NCI-H187 (cell line): ENCODE measurements at places on chromosomes 13 and 19.

DNA sequence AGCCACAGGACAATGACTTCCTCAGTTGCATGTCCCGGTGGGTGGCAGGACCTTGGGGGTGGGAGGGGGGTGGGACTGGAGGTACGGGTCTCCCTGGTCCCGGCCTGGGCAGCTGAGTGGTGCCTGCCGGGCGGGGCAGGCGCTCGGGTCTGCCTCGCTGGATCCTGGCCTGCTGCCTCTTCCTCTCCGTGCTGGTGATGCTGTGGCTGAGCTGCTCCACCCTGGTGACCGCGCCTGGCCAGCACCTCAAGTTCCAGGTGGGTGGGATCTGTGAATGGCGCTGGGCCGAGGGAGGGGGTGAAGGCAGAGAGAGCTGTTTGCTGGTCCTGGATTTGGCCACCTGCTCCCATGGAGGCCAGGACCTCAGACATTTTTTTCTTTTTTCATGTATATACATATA lies 5.6 kb downstream of the TMEM59L start:
- DNase-seq, result no peak

DNA sequence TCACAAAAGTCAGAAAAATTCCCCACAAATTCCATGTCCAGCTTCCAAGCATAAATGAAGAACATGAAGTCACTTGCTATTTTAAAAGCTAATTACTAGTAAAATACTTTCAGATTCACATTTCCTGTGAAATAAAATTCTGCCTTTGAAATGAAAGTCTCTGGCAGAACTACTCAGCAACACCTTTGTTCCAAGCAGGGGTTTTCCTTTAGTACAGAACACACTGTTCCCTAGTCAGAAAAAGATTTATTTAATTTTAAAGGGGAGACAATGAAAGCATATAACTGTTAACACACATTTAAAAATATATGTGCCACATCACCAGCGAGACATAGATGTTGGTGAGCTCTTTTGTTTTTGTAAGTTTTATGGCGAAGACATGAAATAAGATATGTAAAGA lies 26.4 kb upstream of the RAP2A start:
- DNase-seq, result no peak

GRCh38 chr19:45973553-45974338 lies at the start of gene NOVA2:
NOVA2 (minus strand) TSS chr19:45973865; CDS start chr19:45973351, 514 bp downstream.
- DNase-seq, result peak; percentile 36

- DNase-seq, result peak; percentile 96
These were observed 32.5 kb downstream of the MCF2L start for GRCh38 chr13:113001241-113002140.

DNA sequence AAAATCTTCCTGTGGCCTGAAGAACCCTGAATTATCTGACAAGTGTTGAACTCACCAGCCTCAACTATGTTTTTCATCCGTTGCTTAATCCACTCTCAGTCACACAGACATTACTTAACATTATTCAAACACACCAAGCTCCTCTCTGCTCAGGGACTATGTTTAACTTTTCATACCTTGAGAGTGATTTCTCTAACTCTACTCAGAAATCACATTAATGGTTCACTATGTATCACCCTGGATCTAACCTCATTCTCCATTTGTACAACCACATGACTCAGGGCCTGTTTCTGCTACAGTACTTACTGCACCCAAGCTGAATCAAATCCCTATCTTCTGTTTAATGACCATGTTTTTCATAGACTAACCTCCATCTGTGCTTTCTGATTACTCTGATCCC lies 553.7 kb upstream of the PRR20A start:
- DNase-seq, result no peak

DNA sequence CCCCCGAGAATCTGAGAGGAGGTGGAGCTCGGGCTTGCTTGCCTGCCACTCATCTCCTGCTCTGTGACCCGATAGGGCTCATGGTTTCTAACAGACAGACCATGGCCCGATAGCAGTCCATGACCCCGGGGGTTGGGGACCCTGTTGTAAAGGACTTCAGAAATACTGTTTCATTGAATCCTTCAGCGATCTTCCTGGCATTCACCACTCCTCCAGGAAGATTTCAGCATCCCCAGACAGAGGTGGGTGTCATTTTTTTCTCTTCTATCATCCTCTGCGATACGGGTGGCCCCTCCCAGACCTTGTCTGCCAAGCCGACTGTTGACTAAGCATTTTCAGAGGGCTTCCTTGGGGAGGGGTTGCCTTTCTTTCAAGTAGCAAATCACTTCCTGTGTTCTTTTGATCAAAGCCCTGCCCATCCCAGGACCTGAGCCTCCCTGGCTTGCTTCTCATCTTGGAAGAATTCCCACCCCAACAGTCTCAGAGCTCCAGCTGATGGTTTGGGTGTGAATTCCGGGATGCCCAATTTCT lies 1.7 kb downstream of the MYO1F start:
- no peak for DNase-seq

GRCh38 chr13:94692030-94692429 lies 20.3 kb downstream of the SOX21 start:
- no peak for DNase-seq

- DNase-seq, result no peak
These were observed 239.3 kb downstream of the KCTD12 start for GRCh38 chr13:76646946-76647345.

DNA sequence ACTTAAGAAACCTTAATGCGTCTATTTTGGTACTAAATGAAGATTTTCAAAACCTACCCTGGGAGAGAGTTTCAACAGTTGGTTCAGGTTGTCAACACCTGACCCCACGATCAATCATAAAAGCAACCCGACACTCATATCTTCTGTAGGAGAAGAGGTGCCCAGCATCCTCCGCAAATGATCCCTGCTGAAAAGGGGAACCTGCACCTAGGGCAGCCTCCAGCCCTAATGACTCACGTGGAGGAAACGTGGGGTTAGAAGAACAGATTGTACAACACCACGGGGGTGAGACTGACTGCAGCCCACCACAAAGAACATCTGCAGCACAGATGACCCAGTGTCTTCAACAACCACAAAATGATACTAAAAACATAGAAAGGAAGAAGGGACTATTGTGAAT lies 116.3 kb downstream of the RAB20 start:
- DNase-seq, result no peak

DNA sequence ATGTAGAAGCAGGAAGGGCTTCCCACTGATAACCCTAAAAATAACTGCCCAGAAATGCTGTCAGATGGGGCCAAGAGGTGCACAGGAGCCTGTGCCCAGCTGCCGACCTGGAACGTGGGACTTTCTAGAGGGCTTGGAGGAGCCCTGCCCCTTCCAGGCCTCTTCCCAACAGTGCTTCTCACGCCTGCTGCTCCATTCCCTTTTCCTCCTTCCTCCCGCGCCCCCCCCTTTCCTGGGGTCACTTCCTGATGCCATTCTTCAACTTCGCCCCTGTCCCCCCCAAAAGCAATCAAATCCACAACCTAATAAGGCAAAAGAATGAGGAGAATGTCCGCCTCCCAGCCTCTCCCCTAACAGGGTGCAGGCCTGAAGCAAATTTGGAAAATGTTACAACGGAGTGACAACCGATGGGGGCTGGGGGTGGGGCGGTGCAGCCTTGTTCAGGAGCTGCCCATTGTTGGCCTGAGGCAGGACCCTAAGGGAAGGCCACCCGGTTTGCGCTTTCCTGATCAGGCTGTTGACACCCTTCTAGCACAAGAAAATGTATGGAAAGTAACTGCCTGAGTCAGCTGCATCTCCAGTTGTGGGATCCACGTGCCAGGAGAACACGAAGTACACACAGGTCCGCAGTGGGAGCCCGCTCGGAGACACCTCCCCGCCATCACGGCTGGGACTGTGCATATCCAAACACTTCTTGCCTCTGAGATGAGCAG lies 18.7 kb downstream of the ACTN4 start:
- DNase-seq, result no peak

GRCh38 chr19:11463391-11463790 lies 17.5 kb downstream of the ELAVL3 start:
- DNase-seq, result no peak

GRCh38 chr19:1470305-1471009 lies 8.6 kb downstream of the C19orf25 start:
- DNase-seq, result no peak

DNA sequence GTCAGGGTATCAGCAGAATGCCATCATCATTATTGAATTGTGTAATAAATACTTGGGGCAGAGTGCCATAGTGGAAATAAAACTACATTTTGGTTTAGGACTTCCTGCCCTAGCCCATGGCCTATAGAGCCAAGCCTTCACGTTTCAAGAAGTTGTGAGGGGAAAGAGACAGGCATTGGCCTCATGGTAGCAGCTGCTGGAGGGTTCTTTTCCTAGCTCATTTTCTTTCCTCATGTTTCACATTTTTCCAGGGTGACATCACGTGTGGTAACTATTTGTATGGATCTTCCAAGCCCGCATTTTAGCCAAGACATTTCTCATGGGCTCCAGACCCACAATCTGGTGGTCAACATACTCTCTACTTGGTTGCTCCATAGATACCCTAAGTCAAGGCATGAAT lies 80.4 kb downstream of the LRCH1 start:
- DNase-seq, result no peak

DNA sequence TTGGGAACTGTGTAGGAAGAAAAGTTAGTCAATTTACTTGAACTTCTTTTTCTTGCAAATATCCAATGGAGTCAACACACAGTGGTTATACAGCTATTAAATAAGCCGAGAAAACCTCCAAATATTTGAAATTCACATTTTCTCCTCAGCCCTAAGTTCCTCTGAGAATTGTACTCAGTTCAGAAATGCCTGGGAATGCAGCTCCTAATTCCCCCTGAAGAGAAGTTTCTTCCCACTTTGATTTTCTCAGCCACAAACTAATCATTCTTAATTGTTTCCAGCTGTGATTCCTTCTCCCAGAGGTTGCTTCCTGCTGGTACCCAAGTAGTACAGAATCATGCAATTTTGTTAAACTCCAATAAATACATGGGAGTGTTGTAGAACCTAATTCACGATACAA lies 246.1 kb upstream of the MIR17HG start:
- no peak for DNase-seq

- DNase-seq, result no peak
These were observed 92.8 kb downstream of the EPSTI1 start for GRCh38 chr13:42899266-42899665.

DNA sequence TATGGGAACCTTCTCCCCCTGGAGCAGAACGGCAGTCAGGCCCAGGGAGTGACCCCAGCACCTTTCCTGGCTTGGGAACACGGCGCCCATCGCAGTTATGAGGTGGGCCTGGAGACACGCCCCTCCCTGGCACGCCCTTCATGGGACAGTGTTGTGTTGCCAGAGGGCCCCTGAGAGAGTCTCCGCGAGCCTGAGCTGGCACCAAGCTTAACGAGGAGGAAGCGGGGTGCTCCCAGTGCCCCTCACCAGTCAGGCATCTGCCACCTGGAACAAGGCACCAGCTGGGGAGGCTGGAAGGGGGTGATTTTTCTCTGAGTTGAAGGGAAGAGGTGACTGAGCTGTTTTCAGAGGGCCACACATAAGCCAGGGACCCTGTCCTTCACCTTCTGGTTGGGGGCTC lies 180.6 kb downstream of the KDM4B start:
- no peak for DNase-seq

GRCh38 chr19:2721570-2722540 lies 683 bp upstream of the DIRAS1 start:
- DNase-seq, result no peak

GRCh38 chr19:33000510-33000909 lies 28.5 kb downstream of the FAAP24 start:
- no peak for DNase-seq

- DNase-seq, result no peak
These were observed 621.1 kb upstream of the KLHL1 start for GRCh38 chr13:70729369-70729768.

GRCh38 chr19:39941615-39942365 lies 7.4 kb upstream of the FCGBP start:
- DNase-seq, result no peak

- DNase-seq, result no peak
These were observed 375.5 kb upstream of the SLITRK5 start for GRCh38 chr13:87295636-87296035.

DNA sequence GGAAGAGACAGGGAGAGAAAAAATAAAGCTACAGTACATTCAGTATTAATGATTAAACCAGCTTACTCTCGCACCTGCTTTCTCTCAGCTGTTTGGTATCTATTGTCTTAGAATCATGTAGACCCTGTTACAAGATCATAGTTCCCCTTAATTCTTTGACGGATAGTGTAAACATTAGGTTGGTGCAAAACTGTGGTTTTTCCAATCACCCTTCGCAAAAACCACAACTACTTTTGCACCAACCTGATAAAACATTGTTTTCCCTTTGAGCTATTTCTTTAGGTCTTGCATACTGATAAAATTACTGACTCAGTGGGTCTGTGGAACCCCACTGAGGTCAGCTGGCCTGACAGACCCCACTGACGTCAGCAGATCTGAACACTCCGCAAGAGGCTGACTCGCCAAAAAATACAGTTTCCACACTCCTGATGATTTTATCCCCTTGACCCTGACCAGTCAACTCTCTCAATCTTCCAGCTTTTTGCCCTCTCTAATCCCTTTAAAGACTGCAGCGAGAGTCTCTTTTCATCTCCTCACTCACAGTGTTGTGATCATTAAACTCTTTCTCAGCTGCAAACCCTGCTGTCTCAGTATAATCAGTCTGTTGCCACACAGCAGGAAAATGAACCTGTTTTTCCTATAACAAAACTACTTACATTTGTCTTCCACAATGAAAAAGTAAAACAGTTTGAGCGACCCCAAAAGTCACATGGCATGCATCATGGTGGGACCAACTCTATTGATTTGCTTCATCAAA lies 123.9 kb downstream of the SLITRK6 start:
- DNase-seq, result no peak

DNA sequence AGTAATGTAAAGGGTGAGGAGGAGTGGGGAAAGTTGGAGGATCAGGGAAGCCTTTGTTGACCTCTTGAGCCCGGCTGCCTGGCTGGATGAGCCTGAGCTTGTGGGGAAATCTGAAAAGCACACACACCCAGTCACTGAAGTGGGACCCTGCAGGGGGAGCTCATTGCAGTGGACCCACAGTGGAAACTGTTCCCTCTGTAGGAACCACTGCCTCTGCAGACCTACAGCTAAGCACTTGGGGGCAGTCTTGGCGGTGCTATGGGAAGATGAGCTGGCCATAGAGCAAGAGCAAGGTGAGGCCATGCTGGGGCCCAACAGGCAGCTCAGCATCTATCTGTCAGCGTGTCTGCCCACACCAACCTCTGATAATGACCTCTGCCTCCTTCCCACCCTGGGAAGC lies 294.8 kb downstream of the TSHZ3 start:
- no peak for DNase-seq

GRCh38 chr13:95557013-95557412 lies 4.5 kb downstream of the CLDN10 start:
- DNase-seq, result no peak

DNA sequence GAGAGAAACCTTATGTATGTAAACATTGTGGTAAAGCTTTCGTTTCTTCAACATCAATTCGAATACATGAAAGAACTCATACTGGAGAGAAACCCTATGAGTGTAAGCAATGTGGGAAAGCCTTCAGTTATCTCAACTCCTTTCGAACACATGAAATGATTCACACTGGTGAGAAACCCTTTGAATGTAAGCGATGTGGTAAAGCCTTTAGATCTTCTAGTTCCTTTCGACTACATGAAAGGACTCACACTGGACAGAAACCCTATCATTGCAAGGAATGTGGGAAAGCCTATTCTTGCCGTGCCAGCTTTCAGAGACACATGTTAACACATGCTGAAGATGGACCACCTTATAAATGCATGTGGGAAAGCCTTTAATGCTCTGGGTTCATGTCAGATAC lies 24.7 kb downstream of the ZNF136 start:
- no peak for DNase-seq
